Cardiac muscle cell (in vitro differentiated cells and primary cell): ENCODE measurements at places on chromosomes 16 and 17. TPM values are rescaled to one million over a fixed set of nuclear protein-coding genes. Genes with fewer than 3 reads are reported as not detected.
A peak's percentile ranks its signal among the peaks of the same experiment; 100 is the strongest.

DNA sequence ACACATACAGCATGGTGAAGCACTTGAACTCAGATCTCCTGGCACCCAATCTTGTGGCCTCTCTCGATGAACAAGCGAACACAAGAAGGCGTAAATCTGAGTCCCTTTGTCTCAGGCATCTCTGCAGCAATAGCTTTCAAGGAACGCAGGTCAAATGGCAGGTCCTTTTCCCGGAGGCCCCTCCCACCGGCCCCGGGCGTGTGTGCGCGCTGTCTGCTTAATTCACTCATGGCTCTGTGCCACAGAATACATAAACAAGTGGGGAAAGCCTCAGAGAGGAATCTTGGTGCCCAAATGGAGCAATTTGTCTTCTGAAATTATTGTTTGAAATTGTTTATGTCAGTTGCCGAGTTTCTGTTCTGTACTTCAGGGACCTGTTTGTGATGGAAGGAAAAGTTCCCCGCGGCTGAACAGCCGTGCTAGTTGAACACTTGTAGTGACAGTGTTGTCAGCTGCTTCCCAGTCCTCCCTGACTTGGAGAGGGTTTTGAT, 14.8 kb downstream of the MYOCD start:
- H3K4me1 ChIP-seq: peaks cover 60% of the 10 kb centered on the region
- H3K27ac ChIP-seq: peak overlapping the region; percentile 70
- no peaks in the 10 kb centered on the region for H3K36me3 ChIP-seq
- DNase-seq: no peak
- no peaks in the 10 kb centered on the region for H3K27me3 ChIP-seq

GRCh38 chr16:6891496-6891895, 441.1 kb upstream of the RBFOX1 start:
- H3K4me1 ChIP-seq: no peaks in the 10 kb centered on the region
- no peak for DNase-seq
- H3K27ac ChIP-seq: no peak overlapping the region
- H3K36me3 ChIP-seq: no peaks in the 10 kb centered on the region

The ZSCAN10 gene
- 0.42 and 0.78 TPM in 2 replicates for total RNA-seq

The KCNJ18 gene
- total RNA-seq: not detected in 2 replicates

DNA sequence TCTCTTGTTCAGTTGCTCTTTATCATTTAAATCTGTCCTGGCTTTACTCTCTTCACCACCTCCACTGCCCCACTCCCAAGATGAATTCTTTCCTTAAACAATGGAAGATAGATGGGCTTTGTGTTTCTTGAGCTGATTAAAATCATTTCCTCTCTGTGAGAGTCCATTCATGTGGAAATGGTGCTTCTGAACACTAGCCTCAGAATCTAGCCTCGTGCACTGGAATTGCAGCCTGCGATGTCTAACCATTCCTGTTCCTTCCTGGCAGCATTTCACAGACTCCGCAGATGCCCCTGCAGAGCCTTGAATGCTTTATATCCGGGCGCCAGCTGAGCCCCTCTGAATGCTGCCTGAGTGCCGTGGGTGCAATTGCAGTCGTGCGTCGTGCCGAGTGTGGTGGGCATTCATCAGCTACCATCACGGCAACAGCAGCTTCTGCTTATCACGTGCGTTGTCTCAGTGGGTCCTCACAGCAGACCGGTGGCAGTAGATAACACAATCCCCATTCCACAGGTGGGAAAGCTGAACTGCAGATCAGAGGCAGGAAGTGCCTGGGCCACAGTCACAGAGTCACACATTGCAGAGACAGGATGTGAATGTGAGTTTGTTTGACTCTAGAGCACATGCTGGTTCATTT, 172.8 kb upstream of the WSCD1 start:
- H3K36me3 ChIP-seq: no peaks in the 10 kb centered on the region
- DNase-seq: no peak
- no peaks in the 10 kb centered on the region for H3K4me1 ChIP-seq
- no peaks in the 10 kb centered on the region for H3K27me3 ChIP-seq
- H3K27ac ChIP-seq: no peak overlapping the region

GRCh38 chr16:13863075-13863765, 56.7 kb upstream of the ERCC4 start:
- no peaks in the 10 kb centered on the region for H3K27me3 ChIP-seq
- no peaks in the 10 kb centered on the region for H3K4me1 ChIP-seq
- no peak overlapping the region for H3K4me3 ChIP-seq
- no peak overlapping the region for H3K27ac ChIP-seq

DNA sequence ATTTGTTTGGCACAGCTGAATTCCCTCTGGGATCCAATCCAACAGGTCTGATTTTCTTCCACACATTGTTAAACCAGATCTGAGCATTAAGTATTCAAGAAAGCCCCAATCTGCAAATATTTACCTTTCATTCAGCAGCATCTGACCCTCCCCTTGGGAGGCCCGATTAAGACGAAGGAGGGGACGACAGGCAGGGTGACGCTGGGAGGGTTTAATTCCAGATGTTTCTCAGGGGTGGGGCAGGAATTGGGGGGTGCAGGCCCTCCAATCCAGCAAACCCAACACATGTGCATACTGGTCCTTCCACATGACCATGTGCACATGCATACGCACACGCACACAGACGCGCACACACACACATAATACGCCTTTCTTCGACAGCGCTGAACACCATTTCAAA, 240.5 kb downstream of the GSG1L start:
- no peak for DNase-seq
- no peak overlapping the region for H3K4me3 ChIP-seq
- no peaks in the 10 kb centered on the region for H3K36me3 ChIP-seq
- H3K4me1 ChIP-seq: no peaks in the 10 kb centered on the region

The AURKB gene
- total RNA-seq: 15.1 and 77.7 TPM in 2 replicates

The GLP2R gene
- total RNA-seq: not detected in 2 replicates

DNA sequence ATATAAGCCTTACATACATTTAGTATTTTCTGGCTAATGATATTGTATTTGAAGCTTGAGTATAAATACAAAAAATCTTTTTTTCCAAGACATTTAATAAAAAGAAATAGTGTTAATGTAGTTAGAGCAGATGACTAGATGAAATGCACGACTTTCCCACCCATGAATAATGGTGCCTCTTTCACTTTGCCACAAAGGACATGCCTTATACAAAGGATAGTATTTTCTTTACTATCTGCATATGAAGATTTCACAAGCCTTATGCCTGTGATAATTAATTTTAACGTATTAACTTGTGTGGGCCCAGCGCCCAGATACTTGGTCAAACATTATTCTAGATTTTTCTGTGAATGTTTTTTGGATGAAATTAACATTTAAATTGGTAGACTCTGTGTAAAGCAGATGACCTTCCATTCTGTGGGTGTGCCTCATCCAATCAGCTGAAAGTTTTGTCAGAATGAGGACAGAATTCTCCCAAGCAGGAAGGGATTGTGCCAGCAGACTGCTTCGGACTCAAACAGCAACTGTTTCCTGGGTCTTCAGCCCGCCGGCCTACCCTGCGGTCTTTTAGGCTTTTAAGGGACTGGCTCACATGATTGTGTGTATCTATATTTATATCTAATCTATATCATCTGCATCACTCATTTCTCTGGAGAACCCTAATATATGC, 115.4 kb downstream of the USP22 start:
- H3K4me1 ChIP-seq: no peaks in the 10 kb centered on the region
- H3K4me3 ChIP-seq: no peak overlapping the region
- H3K27me3 ChIP-seq: no peaks in the 10 kb centered on the region
- no peak for DNase-seq

The MYH3 gene
- 1.3 and 3.1 TPM in 2 replicates for total RNA-seq

DNA sequence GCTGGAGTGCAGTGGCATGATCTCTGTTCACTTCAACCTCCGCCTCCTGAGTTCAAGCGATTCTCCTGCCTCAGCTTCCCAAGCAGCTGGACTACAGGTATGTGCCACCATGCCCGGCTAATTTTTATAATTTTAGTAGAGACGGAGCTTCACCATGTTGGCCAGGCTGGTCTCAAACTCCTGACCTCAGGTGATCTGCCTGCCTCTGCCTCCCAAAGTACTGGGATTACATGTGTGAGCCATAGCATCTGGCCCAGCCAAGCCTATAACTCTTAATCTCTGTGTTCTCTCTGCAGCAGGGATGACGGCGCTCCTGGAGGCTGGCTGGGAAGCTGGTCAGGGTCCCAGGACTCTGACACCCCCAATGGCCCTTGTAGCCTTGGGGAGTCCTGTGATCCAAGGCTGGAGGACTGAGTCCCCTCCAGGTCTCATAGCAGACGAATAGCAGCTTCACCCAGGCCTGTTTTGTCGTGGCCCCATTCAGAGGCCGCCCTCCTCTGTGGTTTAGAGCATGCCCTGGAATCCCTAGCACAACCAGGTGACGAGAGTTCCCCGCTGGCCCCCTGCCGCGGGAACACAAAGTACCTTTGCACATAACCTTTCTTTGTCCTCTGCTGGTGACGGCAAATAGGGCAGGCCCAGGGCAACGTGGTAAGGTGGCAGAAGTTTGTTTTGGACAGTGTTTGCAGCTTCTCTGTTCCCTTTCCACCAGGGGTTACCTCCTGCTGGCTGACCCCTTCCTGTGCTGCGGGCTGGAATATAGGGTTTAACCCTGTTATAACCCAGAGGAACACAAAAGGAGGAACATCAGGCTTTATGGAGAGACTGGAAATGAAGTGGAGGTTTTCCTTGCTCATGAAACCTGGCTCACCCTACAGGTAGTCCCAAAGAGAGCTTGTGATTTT, 43.0 kb upstream of the TOB1 start:
- DNase-seq: peak; percentile 40
- peak overlapping the region; percentile 69 for H3K27ac ChIP-seq
- no peak overlapping the region for H3K4me3 ChIP-seq
- H3K4me1 ChIP-seq: peaks cover 27% of the 10 kb centered on the region

The CNGB1 gene
- not detected in 2 replicates for total RNA-seq

- no peaks in the 10 kb centered on the region for H3K27me3 ChIP-seq
- no peak overlapping the region for H3K27ac ChIP-seq
- H3K4me3 ChIP-seq: no peak overlapping the region
- DNase-seq: no peak
- no peaks in the 10 kb centered on the region for H3K36me3 ChIP-seq
Observed at GRCh38 chr16:17343728-17344127, 127.0 kb downstream of the XYLT1 start.

- H3K36me3 ChIP-seq: no peaks in the 10 kb centered on the region
- DNase-seq: peak; percentile 13
- no peak overlapping the region for H3K4me3 ChIP-seq
- H3K4me1 ChIP-seq: peaks cover 15% of the 10 kb centered on the region
Observed at GRCh38 chr16:24116989-24117388, 139.1 kb upstream of the CACNG3 start.

The GPRC5C gene
- 114 and 125 TPM in 2 replicates for total RNA-seq

GRCh38 chr16:66859397-66860068, 15.3 kb downstream of the CA7 start:
- no peaks in the 10 kb centered on the region for H3K27me3 ChIP-seq
- H3K4me3 ChIP-seq: no peak overlapping the region
- no peaks in the 10 kb centered on the region for H3K36me3 ChIP-seq
- no peak for DNase-seq
- H3K27ac ChIP-seq: no peak overlapping the region

- no peaks in the 10 kb centered on the region for H3K36me3 ChIP-seq
- H3K27me3 ChIP-seq: no peaks in the 10 kb centered on the region
- no peak for DNase-seq
- H3K27ac ChIP-seq: no peak overlapping the region
- H3K4me3 ChIP-seq: no peak overlapping the region
Observed at GRCh38 chr16:82867485-82867884, 240.7 kb downstream of the CDH13 start.

The NEUROD2 gene
- total RNA-seq: not detected in 2 replicates

The SLC6A2 gene
- 1.3 and 3.4 TPM in 2 replicates for total RNA-seq

- DNase-seq: peak; percentile 96
- H3K27ac ChIP-seq: no peak overlapping the region
- H3K4me3 ChIP-seq: peak overlapping the region; percentile 8
Observed at GRCh38 chr17:76540381-76541300, 797 bp downstream of the PRCD start.

The DOC2A gene
- total RNA-seq: 1.6 and 7.2 TPM in 2 replicates

DNA sequence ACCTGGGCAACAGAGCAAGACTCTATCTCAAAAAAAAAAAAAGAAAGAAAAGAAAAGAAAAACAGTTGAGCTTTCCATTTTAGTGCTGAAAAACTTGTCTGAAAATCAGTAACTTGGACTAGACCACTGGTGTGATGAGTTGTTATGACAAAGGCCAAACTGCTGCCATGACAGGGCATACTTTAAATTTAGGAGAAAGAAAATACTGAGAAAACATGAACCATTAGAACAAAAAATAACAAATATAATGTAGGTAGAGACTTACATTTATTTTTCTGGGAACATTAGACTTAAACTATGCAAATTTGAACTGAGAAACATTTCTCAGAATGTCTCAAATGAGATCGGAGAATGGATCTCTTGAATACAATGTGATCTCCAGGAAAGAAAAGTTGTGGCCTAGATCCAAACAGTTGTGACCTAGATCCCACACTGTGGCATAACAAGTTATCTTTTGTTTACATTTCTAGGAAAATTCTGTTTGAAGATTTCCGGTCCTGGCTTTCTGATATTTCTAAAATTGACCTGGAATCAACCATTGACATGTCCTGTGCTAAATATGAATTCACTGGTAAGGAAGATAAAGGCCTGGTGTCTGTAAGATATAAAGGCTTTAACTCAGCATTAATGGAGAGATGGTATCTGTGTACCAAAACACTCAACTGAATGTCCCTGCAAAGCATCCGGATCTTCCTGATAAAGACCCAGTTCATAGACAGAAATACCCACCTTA, 10.9 kb downstream of the OGFOD1 start:
- H3K36me3 ChIP-seq: peaks cover 46% of the 10 kb centered on the region
- H3K4me3 ChIP-seq: no peak overlapping the region
- no peak for DNase-seq
- H3K4me1 ChIP-seq: no peaks in the 10 kb centered on the region

The GCGR gene
- total RNA-seq: 0.15 TPM in 1 of 2 replicates, not detected in the other

- no peak for DNase-seq
- H3K36me3 ChIP-seq: no peaks in the 10 kb centered on the region
- H3K4me1 ChIP-seq: peaks cover 73% of the 10 kb centered on the region
- no peak overlapping the region for H3K4me3 ChIP-seq
Observed at GRCh38 chr16:66900721-66901441, 17.8 kb downstream of the CDH16 start.

The ENPP7 gene
- not detected in 2 replicates for total RNA-seq

The GUCY2D gene
- 1.1 TPM in 1 of 2 replicates, not detected in the other for total RNA-seq

- no peaks in the 10 kb centered on the region for H3K27me3 ChIP-seq
- peak; percentile 55 for DNase-seq
- peaks cover 33% of the 10 kb centered on the region for H3K4me1 ChIP-seq
Observed at GRCh38 chr16:53893731-53894435, 189.9 kb downstream of the FTO start.

DNA sequence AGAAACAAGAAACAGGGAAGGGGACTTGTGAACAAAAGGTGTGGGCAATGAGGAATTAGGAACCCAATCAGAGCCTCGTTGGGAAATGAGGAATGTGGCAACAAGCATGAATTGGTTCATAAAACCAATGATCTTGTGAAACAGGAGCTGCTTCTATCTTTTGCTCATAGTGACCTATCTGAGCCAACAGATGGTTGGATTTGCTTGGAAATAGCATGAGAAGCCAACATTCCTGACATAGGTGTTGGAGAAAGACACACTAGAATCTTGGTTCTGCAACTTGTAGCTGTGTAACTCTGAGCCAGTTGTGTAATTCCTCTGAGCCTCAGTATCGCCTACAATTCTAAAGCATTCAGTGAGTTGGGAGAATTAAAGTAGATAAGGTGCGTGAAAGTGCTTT, 251.9 kb upstream of the AXIN2 start:
- no peaks in the 10 kb centered on the region for H3K4me1 ChIP-seq
- DNase-seq: no peak
- H3K27ac ChIP-seq: no peak overlapping the region
- H3K36me3 ChIP-seq: no peaks in the 10 kb centered on the region
